ENCODE measurements at places on chromosomes 6 and 20. TPM values are rescaled to one million over a fixed set of nuclear protein-coding genes. Genes with fewer than 3 reads are reported as not detected.
A peak's percentile ranks its signal among the peaks of the same experiment; 100 is the strongest.

TNNC2 gene
- total RNA-seq, result not detected

TRDN gene
- total RNA-seq, result 0.20 TPM

TAF11 gene
- 36.7 TPM for total RNA-seq

CST5 gene
- total RNA-seq, result not detected

FLRT3 gene
- total RNA-seq, result 98.6 TPM

PPP1R14C gene
- 0.38 TPM for total RNA-seq

DNA sequence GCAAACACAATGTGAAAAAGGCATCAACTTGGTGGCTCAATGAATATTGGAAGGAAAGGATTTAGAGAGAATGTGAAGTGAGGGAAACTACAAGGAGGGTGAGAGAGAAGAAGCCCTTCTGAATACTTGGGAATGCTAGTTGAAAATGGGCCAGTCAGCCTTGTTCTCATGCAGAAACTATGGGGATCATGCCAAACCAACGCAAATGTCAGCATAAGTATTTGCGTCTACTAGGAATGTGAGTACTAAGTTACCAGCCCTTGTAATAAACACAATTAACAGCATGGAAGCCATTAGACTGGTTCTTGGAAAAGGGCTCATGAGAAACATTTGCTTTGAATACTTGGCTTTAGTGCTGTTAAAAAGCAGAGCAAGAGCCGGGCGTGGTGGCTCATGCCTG lies 54.9 kb upstream of the AIG1 start:
- no peaks in the 10 kb centered on the region for H3K27me3 ChIP-seq
- H3K36me3 ChIP-seq, result no peaks in the 10 kb centered on the region
- no peak for DNase-seq
- H3K4me3 ChIP-seq, result no peak overlapping the region
- no peak overlapping the region for H3K27ac ChIP-seq

DNA sequence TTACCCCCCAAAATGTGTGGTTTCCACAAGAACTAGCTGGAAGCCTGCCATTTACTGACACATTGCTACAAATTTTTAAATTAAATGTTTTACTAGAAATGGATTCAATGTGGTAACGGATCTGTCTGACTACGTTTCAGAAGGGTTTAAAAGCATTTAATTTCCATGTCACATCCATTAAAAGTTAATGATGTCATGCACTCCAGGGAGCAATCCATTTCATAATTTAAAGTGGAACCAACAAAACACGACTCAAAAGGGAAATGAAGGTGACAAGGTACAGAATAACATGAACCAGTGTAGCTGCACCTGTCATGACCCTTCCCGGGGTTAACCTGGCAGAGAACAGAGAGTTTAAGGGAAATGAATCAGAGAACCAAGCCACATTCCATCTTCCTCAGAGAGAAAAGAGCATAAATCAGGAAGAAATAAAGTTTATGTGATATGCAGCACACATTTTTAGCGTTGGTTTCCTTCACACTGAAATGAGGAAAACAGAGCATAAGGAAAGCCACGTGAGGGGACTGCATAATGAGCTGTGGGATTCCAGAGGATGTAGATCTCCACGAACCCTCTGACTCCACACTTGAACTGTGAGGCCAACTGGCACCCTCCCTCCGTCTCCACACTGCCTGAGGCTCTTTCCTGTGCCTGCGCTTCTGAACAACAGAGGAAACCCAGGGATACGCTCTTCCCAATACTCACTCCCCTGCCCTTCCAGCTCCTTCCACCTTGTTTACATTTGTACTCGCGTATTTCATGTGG lies 170.3 kb upstream of the AHI1 start:
- H3K36me3 ChIP-seq, result peaks cover 7% of the 10 kb centered on the region
- peaks cover 24% of the 10 kb centered on the region for H3K4me1 ChIP-seq
- no peaks in the 10 kb centered on the region for H3K27me3 ChIP-seq

DNA sequence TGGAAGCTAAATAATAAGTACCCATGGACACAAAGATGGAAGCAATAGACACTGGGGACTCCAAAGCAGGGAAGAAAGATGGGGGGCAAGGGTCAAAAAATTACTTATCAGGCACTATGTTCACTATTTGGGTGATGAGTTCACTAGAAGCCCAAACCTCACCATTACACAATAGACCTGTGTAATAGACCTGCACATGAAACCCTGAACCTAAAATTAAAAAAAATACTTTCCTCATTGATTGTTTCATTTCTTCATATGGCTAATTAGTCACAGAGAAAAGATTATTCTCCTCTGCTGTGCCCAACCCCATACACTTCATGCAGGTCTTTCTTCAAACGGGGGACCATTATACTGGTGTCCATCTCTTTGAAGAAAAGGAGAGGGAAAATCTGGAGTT lies 213.0 kb upstream of the DTNBP1 start:
- no peak for DNase-seq
- no peaks in the 10 kb centered on the region for H3K27me3 ChIP-seq
- H3K4me3 ChIP-seq, result no peak overlapping the region
- H3K27ac ChIP-seq, result no peak overlapping the region
- no peaks in the 10 kb centered on the region for H3K36me3 ChIP-seq

GRCh38 chr20:17825960-17826843 lies 126.4 kb downstream of the BANF2 start:
- no peak for DNase-seq
- H3K27ac ChIP-seq, result peak overlapping the region; percentile 37
- peaks cover 28% of the 10 kb centered on the region for H3K4me1 ChIP-seq
- no peak overlapping the region for H3K4me3 ChIP-seq
- no peaks in the 10 kb centered on the region for H3K36me3 ChIP-seq

DNA sequence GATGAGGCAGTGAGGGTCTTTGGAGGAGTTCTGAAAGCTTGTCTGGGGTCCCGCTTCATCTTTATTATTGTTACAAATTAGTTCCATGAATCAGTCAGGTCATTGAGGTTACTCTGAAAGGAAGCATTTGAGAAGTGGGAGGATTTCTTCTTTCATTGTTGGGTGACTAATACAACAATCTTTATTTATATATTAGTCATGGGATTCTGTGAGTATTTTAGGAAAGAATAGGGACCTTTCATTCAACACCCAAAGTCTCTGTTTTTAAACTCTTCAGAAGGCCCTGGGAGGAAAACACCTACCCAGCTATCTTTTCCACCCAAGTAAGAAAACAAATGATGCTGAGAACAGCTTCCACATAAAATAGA lies 98.3 kb downstream of the SOD2 start:
- H3K27ac ChIP-seq, result no peak overlapping the region
- DNase-seq, result no peak
- H3K36me3 ChIP-seq, result no peaks in the 10 kb centered on the region
- H3K4me3 ChIP-seq, result no peak overlapping the region
- H3K27me3 ChIP-seq, result peaks cover 4% of the 10 kb centered on the region

- H3K4me1 ChIP-seq, result peaks cover 8% of the 10 kb centered on the region
- no peak overlapping the region for H3K27ac ChIP-seq
- H3K36me3 ChIP-seq, result no peaks in the 10 kb centered on the region
These were observed 84.7 kb downstream of the RNF182 start for GRCh38 chr6:14009431-14009830.

DNA sequence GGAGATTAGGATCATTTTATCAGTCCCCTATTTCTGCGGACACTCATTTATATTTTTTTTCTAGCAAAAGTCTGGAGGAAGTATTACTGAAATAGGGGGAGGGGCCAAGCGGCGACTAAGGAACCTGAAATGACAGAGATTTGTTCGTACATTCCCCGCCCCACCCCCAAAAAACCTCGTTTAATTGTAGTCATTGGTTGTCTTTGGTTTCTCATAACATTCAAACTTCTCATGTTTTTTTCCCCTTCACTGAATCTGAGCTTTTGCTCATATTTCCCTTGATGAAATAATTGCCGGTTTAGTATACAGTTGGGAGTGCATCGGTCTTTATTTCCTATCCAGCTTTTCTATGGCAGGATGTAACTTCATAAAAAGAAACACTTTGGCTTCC lies 768 bp upstream of the FYN start:
- H3K36me3 ChIP-seq, result no peaks in the 10 kb centered on the region
- H3K27ac ChIP-seq, result peak overlapping the region; percentile 91
- DNase-seq, result no peak
- peaks cover 7% of the 10 kb centered on the region for H3K27me3 ChIP-seq
- peak overlapping the region; percentile 90 for H3K4me3 ChIP-seq
- peaks cover 29% of the 10 kb centered on the region for H3K4me1 ChIP-seq

- no peak overlapping the region for H3K27ac ChIP-seq
- H3K4me3 ChIP-seq, result no peak overlapping the region
- no peak for DNase-seq
- peaks cover 35% of the 10 kb centered on the region for H3K36me3 ChIP-seq
These were observed 66.5 kb downstream of the ESF1 start for GRCh38 chr20:13718171-13718570.

- H3K27ac ChIP-seq, result peak overlapping the region; percentile 87
- no peak for DNase-seq
- H3K36me3 ChIP-seq, result no peaks in the 10 kb centered on the region
- peak overlapping the region; percentile 59 for H3K4me3 ChIP-seq
- H3K4me1 ChIP-seq, result peaks cover 37% of the 10 kb centered on the region
These were observed 5.9 kb downstream of the TMEM239 start for GRCh38 chr20:2822073-2822472.

- no peaks in the 10 kb centered on the region for H3K36me3 ChIP-seq
- no peak for DNase-seq
- peak overlapping the region; percentile 26 for H3K27ac ChIP-seq
These were observed 159.2 kb downstream of the RPS12 start for GRCh38 chr6:132973514-132973993.

DNA sequence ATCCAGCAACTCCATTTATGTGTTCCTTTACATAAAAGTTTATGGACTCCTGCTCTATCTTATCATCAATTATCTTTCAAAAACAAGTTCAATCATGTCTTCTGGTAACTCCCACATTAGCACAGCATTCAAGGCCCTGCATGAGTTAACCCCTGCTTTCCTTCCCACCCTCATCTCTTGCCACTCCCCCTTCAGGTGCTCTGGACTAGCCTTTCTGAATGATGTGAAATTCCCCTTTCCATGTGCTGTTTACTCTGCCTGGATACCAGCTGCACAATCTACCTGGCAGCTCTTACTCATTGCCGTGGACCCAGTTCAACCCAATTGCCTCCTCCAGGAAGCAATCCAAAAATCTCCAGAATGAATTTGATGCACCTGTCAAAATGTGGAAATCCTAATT lies 11.9 kb downstream of the ADGRF4 start:
- no peak overlapping the region for H3K27ac ChIP-seq
- H3K36me3 ChIP-seq, result no peaks in the 10 kb centered on the region
- H3K4me1 ChIP-seq, result no peaks in the 10 kb centered on the region
- no peak for DNase-seq

GRCh38 chr6:134070271-134070670 lies 17.8 kb upstream of the SLC2A12 start:
- H3K27ac ChIP-seq, result no peak overlapping the region
- DNase-seq, result no peak
- no peaks in the 10 kb centered on the region for H3K36me3 ChIP-seq
- H3K4me3 ChIP-seq, result no peak overlapping the region
- no peaks in the 10 kb centered on the region for H3K27me3 ChIP-seq
- peaks cover 1% of the 10 kb centered on the region for H3K4me1 ChIP-seq

DNA sequence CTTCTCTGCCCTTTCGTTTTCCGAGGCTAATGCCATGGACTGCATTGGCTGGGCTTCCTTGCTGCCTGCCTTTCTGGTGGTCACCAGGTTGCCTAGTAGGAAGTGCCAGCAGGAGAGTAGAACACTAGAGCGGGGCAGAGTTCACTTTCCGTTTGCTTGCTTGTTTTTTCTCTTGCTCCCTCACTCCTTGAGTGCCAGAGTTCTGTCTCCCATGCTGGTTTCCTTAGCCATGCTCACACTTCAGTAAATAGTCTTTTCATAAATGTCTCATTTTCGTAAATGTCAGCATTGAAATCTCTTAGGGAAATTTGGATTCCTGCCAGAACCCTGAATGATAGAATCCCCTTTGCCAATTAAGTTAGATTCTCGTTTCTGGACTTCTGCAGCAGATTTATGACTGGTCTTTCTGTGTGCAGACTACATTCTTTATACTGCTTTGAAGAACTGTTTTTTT lies 63.9 kb downstream of the FAM83B start:
- peak overlapping the region; percentile 14 for H3K4me3 ChIP-seq
- DNase-seq, result peak; percentile 38
- peak overlapping the region; percentile 77 for H3K27ac ChIP-seq
- no peaks in the 10 kb centered on the region for H3K36me3 ChIP-seq
- H3K4me1 ChIP-seq, result peaks cover 43% of the 10 kb centered on the region
- H3K27me3 ChIP-seq, result no peaks in the 10 kb centered on the region

- no peaks in the 10 kb centered on the region for H3K27me3 ChIP-seq
- no peak overlapping the region for H3K27ac ChIP-seq
- DNase-seq, result no peak
These were observed 549.2 kb upstream of the ID4 start for GRCh38 chr6:19287928-19288327.

DNA sequence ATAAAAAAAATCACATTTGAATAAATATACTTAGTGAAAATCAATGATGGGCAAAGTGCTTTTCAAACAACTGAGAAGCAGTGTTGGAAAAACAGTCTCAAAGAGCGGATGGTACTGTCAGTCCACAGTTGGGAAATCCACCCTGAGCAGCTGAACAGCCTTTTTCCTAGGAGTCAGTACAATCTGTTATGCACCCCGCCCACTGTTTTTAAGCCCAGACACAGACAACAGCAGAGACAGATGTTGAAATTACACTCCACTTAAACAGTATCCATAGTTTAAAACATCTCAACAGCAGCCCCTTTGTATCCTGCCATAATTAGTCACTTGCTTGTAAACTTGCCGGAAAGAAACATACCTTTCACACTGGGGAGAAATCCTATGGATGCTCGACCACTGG lies 372 bp downstream of the KIAA0408 start:
- peak overlapping the region; percentile 37 for H3K27ac ChIP-seq
- H3K27me3 ChIP-seq, result no peaks in the 10 kb centered on the region
- H3K4me3 ChIP-seq, result peak overlapping the region; percentile 13

- no peaks in the 10 kb centered on the region for H3K36me3 ChIP-seq
- no peak overlapping the region for H3K4me3 ChIP-seq
- peak overlapping the region; percentile 84 for H3K27ac ChIP-seq
- H3K27me3 ChIP-seq, result peaks cover 1% of the 10 kb centered on the region
- peaks cover 46% of the 10 kb centered on the region for H3K4me1 ChIP-seq
These were observed 109.9 kb upstream of the ASF1A start for GRCh38 chr6:118783931-118784550.

GRCh38 chr6:140636908-140637402 lies 1262.5 kb upstream of the CITED2 start:
- peak overlapping the region; percentile 15 for H3K27ac ChIP-seq
- no peak overlapping the region for H3K4me3 ChIP-seq
- H3K27me3 ChIP-seq, result no peaks in the 10 kb centered on the region
- DNase-seq, result no peak

- H3K27ac ChIP-seq, result no peak overlapping the region
- no peaks in the 10 kb centered on the region for H3K4me1 ChIP-seq
- H3K36me3 ChIP-seq, result no peaks in the 10 kb centered on the region
- DNase-seq, result no peak
- H3K27me3 ChIP-seq, result no peaks in the 10 kb centered on the region
These were observed 292.1 kb downstream of the ESR1 start for GRCh38 chr6:152099446-152100182.

DNA sequence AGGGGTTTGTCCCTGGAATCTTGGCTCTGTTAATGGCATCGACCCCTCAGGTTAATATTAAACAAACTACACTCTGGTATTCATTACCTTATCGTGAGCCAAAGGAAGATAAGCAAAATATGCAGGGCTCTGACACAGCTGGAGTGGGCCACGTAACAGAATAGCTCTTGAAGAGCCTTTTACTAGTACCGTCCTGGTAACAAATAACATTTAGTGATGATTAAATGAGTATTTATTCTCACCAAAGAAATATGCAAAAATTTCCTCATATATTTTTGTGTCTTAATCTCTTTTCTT lies 20.1 kb upstream of the UTRN start:
- H3K4me1 ChIP-seq, result peaks cover 31% of the 10 kb centered on the region
- H3K27ac ChIP-seq, result peak overlapping the region; percentile 98
- H3K27me3 ChIP-seq, result no peaks in the 10 kb centered on the region
- no peak for DNase-seq
